ENCODE measurements at places on chromosomes 4 and X.

- DNase-seq: no peak
Observed at GRCh38 chr4:122797405-122798094, 29.1 kb upstream of the FGF2 start.

DNA sequence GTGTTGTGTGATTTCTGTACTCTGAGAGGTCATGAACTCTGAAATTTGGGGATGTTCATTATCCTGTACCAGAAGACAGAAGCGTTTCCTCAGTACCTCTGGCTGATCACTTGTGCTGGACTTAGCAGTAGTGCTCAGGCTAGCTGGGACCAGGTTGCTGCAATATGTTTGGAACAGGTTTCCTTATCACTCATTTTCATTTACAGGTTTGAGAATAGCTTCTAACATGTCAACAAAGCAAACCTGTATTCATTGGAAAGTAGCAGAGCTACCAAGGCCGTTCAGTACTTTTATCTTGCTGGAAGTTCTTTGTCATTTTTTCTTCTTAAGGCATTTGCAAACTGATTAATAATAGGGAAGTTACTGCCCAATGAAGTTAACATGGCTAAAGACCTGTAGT is 242.9 kb upstream of the ANKRD50 start:
- DNase-seq: no peak

DNA sequence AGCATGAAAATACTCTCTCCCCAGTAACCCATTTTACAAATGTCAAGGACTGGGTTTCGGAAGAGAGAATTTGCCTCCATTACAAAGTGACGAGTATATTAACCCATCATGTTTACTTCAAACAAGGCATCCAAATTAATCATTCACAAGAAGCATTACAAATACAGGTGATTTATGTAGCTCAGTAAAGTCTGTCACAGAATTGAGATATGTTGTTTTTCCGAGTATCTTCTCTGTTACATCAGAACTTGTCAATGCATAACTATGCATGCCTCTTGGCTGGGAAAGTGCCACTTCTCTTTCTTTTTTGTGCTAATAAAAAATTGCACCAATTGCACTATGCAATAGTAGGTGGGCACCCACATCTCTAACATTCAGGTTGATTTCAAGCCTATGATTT is 158.2 kb downstream of the AREG start:
- DNase-seq: no peak

GRCh38 chr4:26782830-26783202 is 77.8 kb upstream of the STIM2 start:
- DNase-seq: no peak

- no peak for DNase-seq
Observed at GRCh38 chr4:158934996-158935669, 166.3 kb downstream of the FNIP2 start.

- DNase-seq: no peak
Observed at GRCh38 chr4:16360694-16361262, 134.5 kb upstream of the TAPT1 start.

Measured in right forelimb (tissue), 1 donor.